ENCODE measurements at places on chromosomes 2 and 18. TPM values are rescaled to one million over a fixed set of nuclear protein-coding genes. Genes with fewer than 3 reads are reported as not detected.
A peak's percentile ranks its signal among the peaks of the same experiment; 100 is the strongest.

NYAP2 gene
- total RNA-seq = 0.05 TPM

KCNE4 gene
- total RNA-seq = 1.7 TPM

ASPRV1 gene
- total RNA-seq = 0.81 TPM

C2orf78 gene
- not detected for total RNA-seq

BARD1 gene
- 13.2 TPM for total RNA-seq

TRIM43 gene
- total RNA-seq = not detected

VWC2L gene
- total RNA-seq = 0.08 TPM

- DNase-seq = no peak
These were observed 42.9 kb downstream of the CABLES1 start for GRCh38 chr18:23178201-23178600.

DNA sequence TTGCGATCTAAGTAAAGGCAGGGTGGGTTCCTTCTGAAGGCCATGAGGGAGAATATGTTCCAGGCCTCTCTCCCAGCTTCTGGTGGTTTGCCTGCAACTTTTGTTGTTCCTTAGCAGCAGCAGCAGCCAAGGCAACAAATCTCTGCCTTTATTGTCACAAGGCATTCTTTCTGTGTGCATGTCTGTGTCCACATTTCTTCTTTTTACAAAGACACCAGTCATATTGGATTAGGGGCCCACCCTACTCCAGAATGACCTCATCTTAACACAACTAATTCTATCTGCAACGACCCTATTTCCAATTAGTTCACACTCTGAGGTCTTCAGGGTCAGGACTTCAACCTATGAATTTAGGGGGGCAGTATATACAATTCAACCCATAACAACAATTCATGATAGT lies 587.5 kb downstream of the XIRP2 start:
- DNase-seq = no peak

- DNase-seq = no peak
These were observed 137.5 kb upstream of the RNF152 start for GRCh38 chr18:62030091-62030985.

DNA sequence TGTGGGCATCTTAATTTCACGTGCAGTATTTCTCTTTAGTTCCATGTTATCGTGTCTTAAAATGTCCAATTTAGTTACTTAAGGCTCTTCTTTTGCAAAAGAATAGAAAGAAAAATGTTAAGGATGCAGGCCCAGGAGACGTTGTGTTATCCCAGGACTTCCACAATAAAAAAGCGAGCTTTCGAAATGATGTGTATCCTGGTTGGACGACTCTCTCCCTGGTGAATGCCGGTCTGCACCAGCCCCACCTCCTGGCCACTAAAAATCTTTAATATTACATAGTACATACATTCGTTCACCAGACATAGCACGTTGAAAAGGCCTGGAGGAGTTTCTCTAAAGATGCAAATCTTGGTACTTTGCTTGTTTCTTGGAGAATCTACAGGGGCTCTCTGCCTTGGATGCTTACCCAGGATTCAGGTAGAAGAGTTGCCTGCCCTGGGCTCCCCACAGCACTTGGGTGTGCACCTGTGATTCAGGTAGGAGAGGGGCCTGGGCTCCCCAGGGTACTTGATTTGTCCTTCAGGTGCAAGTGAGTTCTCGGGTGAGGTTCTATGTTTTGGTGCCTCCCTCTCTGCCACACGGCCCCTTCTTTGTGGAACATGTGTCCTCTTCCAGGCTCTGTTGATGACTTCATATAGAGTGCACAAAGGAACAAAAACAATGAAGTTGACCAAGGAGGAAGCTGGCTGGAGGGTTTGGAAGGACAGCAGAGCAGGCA lies 26.6 kb downstream of the TWIST2 start:
- DNase-seq = peak; percentile 14

DNA sequence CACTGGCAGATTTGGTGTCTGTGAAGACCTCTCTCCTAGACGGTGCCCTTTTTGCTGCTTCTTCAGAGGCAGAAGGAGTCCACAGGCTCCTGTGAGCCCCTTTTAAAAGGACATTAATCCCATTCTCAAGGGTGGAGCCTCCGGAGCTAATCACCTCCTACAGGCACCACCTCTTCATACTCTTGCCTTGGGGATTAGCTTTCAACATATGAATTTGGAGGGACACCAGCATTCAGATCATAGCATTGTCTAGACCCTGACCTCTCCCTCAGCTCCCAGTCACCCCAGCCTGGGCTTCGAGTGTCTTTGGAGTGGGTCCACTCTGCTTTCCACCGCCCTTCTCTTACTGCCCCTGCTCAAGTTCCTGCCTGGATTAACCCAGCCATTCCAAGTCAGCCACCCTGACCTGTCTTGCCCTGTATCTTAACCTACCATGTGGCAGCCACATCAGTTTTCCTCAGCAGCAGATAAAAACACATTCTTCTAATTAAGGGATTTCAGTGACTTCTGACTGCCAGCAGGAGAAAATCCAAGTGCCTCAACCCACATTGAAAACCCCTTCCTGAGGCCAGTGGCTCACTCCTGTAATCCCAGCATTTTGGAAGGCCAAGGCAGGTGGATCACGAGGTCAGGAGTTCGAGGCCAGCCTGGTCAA lies 6.1 kb upstream of the NCL start:
- DNase-seq = no peak

GRCh38 chr2:217695033-217695520 lies 307.7 kb downstream of the TNS1 start:
- DNase-seq = no peak

- no peak for DNase-seq
These were observed 135.1 kb downstream of the CELF4 start for GRCh38 chr18:37430357-37431076.

DNA sequence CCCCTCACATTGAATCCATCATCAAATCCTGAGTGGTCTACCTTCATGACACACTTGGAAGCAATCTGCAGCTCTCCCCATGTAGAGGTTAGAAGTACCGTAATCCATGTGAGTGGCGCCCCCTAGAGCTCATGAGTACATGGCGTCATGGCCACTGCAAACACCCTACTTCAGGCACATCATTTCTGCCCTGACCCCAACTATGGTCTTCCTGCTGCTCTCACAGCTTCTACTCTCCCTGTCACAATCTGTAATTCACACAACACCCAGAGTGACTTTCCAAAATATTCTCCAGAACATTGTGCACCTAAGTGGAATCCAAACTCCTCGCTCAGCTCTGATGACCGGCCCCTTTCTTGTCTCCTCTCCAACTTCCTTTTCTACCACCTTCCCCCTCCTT lies 141.9 kb downstream of the ANKRD44 start:
- DNase-seq = no peak

DNA sequence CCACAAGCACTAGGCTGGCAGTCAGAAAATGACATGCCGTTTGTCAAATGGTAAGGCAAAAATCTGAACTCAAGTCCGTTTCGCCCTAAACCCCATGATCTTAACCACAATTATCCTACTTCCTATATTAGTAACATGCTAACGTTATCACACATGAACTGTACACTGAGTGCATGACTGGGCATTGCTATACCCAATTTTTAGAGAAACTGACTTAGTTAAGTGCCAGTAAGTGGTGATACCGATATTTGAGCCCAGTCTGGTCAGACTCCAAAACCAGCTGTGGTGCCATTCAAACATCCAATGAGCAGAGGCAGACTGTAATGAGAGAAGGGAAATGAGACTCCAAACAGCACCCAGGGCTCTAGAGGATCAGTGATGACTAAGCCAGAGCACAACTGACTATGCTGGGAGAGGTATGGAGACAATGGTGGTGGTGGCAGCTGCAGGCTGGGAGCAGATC lies 311.7 kb upstream of the PKDCC start:
- DNase-seq = no peak

- DNase-seq = no peak
These were observed 10.6 kb downstream of the FAP start for GRCh38 chr2:162232671-162233070.

DNA sequence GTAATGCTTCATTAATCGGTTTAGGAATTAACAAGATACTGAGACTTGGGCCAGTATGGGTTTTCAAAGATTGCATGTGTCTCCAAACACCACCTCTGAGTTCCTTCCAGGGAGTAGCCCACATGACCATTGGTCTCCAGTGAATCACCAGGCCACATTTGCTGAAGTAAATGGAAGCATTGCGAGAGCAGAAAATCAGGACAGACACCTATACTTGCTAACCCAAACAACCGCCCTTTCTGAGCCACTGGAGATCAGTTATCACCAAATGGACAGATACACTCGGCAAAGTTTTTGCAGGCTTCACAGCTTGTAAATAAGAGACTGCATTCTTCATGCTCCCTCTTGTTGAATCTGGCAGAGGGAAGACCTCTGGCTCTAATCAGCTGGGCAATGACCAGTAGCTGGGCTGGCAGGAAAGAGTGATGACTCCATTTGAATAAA lies 40.9 kb downstream of the GATA6 start:
- no peak for DNase-seq

GRCh38 chr18:3720818-3721545 lies 271.0 kb downstream of the TGIF1 start:
- DNase-seq = no peak

DNA sequence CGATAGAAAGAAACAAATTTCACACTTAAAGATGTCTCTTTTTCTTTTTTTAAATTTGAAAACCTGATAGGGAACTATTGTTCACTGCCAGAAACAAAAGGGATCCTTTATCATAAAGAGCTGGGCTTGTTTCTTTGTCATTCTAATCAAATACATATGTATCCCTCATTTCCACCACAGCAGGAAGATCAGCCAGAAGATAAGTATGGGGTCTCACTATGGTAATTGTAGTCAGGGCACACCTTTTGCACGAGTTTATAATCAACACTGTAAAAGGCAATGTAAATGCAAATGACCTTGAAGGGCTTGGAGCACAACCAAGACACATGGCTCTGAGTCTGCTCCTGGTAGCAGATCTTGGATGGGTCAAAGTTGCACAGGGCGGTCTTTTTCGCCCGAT lies 109.5 kb downstream of the NXPH2 start:
- DNase-seq = no peak

- peak; percentile 20 for DNase-seq
These were observed 79.1 kb downstream of the MCFD2 start for GRCh38 chr2:46836295-46837111.

DNA sequence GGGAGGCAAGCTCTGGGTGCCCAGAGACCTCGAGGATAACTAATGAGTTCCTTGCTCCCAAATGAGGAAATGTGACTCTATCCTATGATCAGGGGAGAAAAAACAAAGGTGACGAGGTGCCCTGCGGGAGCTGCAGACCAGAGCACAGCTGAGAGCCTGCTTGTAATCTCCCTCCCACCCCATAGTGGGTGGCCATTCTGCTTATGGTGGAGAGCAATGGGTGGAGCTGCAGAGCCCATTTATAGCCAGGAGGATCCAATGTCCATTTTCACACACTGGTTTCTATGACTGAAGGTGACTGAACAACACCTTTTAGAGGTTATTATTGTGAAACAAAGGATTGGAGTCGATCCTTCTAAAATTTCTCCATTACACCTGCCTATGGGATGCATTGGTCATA lies 153.3 kb downstream of the COL6A3 start:
- no peak for DNase-seq

GRCh38 chr2:26632624-26633185 lies 8.5 kb downstream of the CIB4 start:
- no peak for DNase-seq

DNA sequence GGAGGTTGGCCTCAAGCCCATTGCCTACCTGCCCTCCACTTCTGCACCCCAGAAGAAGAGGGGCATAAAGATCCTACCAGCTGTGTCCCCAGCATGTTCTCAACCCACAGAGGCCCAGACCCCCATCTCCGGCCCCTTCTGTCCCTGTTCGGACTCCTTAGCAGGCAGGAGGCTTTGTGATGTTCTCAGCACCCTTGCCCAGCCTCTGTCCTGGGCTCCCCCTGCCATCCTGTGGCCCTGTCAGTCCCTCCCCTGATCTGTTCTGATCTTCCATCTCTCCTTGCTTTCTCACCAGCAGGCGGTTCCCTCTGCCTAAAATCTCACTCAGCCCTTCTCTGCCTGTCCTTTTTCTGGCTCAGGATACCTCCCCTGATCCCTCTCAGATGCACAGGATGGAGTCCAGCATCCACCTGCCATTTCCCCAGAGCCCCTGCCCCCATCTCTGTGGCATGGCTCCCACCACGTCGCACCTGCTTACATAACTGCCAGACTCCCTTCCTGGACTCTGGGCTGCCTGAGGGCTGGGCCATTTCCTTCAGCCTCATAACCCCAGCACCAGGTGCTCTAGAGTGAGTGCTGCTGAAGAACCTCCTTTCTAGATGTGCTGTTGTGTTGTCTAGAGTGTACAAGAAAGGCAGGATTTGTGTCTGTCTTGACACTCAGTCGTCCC lies 134.0 kb downstream of the CTIF start:
- peak; percentile 56 for DNase-seq

DNA sequence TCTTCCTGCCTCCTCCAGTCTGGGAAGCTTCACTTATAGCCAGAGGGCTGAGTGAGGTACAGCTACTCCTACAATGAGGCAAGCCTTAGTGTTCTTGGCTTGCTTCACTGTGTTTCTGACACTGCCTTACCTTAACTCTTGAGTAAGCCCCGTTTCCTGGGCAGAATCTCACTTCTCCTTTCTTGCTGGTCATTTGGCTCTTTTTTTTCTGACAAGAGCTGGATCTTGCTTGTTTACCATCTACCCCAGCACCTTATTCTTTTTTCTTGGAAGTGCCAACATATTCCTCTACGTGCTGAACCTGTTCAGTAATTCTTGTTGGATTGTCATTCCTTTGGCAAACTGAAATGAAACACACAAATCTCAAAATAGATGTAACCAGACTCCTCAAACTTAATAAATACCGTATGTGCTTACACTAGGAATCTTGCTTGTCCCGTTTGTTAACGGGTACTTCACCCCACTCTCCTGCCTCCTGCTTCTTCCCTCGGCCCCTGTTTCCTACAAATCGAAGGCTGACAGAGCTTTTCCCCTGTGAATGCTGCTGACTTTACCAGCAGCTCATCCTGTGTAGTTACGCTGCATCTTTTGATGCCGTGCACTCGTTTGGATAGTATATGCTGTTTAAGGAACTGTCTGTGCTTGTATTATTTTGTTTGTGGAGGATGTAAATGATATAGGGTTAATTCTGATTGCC lies 132.2 kb downstream of the FMNL2 start:
- no peak for DNase-seq

GRCh38 chr2:8580316-8581233 lies 101.3 kb upstream of the ID2 start:
- no peak for DNase-seq

GRCh38 chr2:196987649-196988364 lies 61.3 kb upstream of the PGAP1 start:
- DNase-seq = no peak

DNA sequence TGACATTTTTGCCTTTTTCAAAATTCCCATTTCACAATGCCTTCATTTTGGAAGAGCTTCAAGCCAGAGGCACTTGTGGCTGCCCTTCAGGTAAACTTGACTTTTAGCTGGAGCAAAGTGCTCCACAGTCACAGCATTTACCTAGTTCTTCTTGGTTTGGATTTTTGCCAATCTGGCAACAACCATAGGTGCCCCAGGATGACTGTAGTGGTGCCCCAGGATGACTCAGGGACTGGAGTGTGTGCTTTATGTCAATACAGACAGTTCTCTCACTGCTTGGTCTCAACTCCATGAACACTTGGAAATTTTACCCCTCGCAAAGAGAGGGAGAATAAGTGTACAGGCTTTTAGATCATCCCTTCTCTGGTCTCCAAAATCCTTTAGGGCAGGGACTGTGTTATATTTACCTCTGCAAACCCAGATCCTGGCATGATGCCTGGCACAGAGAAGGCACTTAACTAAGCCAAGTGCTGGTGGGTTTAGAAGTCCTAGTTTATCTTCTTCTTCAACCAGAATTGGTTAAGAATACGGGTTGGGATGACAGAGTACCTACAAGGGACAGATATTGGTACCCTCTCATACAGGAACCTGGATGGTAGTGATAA lies 15.3 kb upstream of the PTPN4 start:
- DNase-seq = no peak
